ENCODE measurements at places on chromosomes 2 and 18. TPM values are rescaled to one million over a fixed set of nuclear protein-coding genes. Genes with fewer than 3 reads are reported as not detected.

Gene PCARE
- not detected for polyA plus RNA-seq

Gene AQP4
- polyA plus RNA-seq, result not detected

GRCh38 chr18:50738098-50738757 lies 81.6 kb downstream of the MRO start:
- DNase-seq, result no peak

GRCh38 chr18:371609-371982 lies 103.7 kb upstream of the THOC1 start:
- DNase-seq, result no peak

DNA sequence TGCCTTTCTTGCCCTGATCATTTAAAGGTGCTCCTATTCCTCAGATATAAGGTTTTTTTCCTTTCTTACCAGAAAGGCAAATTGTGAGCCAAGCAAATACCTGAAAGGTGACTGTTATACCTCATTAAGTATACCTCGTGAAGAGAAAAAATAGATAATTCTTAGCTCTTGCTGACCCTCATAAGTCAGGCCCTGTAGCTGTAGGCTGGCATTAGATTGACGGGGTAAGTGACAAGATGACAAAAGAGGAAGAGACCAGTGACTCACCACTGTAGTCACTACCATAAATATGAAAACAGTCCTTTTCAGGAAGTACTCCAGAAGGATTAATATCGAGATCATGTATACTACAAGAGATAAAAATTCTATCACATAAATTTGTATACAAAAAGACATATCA lies 104.6 kb downstream of the PTPN4 start:
- no peak for DNase-seq

- DNase-seq, result no peak
These were observed 862.9 kb upstream of the ACVR2A start for GRCh38 chr2:146981921-146982320.

DNA sequence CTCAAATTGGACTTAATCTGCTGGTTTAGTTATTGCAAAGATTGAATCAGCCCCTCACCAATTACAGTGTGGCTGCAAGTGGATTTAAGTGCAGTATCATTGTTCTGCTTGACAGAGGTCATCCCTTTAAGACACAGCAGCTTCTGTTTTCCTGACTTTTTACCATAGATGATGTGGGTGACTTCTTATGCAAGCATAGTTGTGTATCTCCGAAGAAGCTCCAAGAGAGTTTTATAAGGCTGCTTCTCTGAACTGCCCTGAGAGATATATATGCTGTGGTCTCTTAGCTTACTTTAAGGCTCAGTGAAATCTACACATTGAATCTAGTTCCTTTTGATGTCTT lies 3.5 kb downstream of the TRIB2 start:
- DNase-seq, result no peak

GRCh38 chr2:230879271-230879882 lies 14.6 kb downstream of the ITM2C start:
- DNase-seq, result no peak

GRCh38 chr2:134468776-134469175 lies 214.9 kb downstream of the MGAT5 start:
- no peak for DNase-seq

Gene FBXO41
- 1.5 TPM for polyA plus RNA-seq
